ENCODE measurements at places on chromosomes 7 and 10.

GRCh38 chr10:15175587-15175986, 7.1 kb upstream of the NMT2 start:
- DNase-seq, result no peak

DNA sequence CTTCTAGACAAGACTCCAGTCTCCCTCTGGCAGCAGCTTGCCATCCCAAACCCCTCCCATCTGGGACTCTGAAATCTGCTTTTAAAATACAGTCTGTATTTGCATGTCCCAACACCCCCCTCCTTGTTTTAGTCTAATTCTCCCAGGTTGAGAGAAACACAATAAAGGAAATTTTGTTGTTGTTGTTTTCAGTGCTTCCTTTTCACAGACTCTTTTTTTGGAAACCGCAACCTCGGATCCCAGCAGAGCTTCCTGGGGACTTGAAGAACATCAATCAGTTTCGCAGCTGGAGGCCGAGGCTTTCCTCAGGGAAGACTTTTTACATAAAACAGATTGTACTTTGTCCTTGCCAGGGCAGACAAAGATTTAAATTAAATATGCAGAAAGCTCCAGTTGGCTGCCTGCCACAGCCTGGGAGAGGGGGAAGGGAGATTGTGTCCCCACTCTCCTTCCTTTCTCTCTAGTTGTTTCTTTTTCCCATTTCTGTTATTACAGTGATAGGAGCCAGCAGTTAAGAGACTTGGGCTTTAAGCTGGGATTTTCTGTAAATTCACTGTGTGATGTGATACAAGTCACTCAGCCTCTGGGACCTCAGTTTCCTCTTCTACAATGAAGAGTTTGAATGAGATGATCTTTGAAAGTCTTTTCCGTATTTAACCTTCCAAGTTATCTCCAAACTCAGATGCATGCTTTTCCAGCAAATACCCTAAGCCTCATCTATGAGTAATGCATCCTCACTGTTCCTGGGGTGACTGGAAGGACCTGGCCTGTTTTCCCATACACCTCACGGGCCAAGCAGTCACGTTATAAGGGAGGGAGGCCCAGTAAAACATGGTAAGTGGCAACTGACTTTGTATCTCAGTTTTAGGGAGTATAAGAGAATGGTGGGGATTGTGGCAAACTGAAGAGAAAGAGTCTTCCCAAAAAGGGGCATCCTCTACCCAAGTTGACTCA, 192.3 kb downstream of the REEP3 start:
- DNase-seq, result no peak

DNA sequence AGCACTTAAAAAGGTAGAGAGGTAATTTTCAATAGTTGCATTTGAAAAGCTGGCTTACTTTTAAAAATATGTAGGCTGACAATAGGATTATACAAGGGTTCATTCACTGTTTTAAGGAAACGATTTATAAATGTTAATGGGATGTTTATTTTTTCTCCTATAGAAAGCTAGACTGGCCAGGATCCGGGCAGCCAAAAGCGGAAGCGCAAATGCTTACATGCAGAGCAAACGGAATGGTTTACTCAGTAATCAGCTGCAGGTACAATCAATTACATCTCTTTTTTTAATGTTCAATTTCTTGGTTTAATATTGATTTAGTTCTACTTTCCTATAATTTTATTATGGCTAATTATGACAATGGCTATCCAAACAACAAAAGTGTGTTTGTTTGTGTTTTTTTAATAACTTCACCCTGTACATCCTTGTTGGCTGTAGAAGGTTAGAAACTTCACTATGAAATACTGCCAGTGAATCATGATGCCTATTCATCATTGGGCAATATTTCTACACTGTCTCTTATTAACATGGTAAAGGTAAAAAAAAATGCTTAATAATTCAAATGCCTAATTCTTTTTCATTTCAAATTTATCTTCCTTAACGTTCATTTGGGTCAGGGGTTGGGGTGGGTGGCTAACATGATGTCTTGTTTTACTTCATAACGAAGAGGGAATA, 116.4 kb downstream of the TSPAN12 start:
- no peak for DNase-seq

DNA sequence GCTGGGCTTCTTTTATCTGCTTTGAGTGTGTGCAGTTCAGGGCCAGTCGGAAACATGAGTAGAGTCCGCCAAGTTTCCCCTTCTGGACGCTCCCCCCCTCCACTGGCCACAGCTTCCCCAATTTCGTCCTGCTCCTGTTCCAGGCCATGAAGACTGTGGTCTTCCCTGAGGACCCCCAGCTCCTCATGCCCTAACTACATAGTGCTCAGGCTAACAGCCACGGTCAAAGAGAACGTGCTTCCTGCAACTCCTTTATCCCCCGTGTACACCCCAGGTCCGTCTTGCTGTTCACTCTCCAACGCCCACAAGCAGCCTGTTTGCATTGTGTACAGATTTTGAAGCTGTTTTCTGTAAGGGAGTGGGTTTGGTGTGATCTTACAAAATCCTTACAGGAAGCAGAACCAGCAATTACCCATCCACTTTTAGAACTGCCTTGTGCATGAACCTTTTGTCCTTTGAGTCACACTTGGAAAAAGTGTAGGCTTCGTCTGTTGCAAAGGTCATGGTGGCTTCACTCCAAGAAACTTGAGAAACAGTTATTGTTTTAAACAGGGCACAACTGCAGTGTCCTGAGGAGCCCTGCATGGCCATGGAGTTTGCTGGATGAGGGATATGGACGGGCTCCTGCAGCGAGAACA, 77.0 kb upstream of the FAM20C start:
- DNase-seq, result peak; percentile 43
